ENCODE measurements at places on chromosomes 16 and 17.

DNA sequence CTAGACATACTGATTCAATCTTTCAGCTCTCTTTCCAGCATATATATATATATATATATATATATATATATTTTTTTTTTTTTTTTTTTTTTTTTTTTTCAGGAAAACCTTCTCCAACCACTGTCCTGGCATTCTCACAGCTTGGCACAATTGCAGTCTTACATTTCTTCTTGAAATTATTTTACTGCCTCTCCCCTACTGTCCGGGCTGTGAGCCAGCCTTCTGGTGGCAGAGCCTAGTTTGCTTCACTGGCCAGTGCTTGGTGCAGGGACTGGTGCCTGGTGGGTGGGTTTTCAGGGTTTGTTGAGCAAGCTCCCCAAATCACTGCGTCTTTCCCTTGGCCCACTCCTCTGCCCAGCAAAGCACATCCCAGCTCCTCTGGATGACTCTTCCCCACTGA lies 28.5 kb downstream of the PRSS54 start:
- DNase-seq = no peak

- DNase-seq = no peak
Observed at GRCh38 chr17:74337834-74338500, 11.9 kb downstream of the KIF19 start.

DNA sequence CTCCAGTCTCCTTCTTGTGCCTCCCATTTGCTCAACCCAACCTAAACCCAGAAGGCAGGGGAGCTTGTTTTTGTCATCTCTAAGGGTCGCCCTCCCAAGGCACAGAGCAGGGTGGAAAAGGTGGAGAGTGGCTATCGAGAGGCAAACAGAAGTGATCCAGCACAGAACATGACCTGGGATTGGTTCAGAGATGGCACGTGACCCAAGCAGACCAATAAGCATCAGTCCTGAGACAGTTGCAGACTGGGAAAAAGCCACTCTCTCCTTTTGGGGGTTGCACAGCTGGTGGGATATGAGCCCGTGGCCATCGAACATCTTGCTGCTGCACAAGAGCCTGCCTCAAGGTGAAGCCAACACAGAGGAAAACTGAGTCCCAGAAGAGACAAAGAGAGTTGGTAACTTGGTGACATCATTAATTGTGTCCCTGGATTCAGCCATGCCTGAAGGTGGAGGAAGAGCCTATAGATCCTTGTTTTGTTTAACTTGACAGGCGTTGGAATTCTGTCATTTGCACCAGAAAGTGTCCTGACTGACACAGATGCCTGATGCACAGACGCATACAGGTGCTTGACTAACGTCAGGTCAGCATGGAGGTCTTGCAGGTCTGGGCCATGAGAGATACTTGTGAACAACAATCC lies 28.2 kb upstream of the CSNK2A2 start:
- DNase-seq = no peak

DNA sequence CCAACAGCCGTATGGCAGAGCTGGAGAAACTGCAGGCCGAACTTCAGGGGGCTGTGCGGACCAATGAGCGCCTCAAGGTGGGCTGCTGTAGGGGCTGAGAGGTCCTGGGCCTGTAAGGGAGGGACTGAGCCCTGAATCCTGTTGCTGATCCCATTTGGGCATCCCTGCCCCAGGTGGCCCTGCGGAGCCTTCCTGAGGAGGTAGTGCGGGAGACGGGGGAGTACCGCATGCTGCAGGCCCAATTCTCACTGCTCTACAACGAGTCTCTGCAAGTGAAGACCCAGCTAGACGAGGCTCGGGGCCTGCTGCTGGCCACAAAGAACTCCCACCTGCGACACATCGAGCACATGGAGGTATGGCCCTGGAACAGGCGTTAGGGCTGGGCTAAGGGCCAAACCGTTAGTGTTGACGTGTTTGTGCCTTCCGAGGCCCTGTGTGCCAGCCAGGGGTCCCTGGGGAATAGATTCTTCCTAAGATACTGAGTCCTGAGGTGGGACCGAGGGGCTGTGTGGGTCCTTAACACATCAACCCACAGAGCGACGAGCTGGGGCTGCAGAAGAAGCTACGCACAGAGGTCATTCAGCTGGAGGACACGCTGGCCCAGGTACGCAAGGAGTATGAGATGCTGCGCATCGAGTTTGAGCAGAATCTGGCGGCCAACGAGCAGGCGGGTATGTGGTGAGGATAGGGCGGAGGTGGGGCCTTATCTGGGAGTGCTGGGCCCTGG lies 4.2 kb downstream of the RNF40 start:
- no peak for DNase-seq

GRCh38 chr17:28963055-28963611 lies 11.8 kb upstream of the PHF12 start:
- no peak for DNase-seq

- DNase-seq = no peak
Observed at GRCh38 chr16:49355933-49356665, 17.5 kb upstream of the C16orf78 start.

DNA sequence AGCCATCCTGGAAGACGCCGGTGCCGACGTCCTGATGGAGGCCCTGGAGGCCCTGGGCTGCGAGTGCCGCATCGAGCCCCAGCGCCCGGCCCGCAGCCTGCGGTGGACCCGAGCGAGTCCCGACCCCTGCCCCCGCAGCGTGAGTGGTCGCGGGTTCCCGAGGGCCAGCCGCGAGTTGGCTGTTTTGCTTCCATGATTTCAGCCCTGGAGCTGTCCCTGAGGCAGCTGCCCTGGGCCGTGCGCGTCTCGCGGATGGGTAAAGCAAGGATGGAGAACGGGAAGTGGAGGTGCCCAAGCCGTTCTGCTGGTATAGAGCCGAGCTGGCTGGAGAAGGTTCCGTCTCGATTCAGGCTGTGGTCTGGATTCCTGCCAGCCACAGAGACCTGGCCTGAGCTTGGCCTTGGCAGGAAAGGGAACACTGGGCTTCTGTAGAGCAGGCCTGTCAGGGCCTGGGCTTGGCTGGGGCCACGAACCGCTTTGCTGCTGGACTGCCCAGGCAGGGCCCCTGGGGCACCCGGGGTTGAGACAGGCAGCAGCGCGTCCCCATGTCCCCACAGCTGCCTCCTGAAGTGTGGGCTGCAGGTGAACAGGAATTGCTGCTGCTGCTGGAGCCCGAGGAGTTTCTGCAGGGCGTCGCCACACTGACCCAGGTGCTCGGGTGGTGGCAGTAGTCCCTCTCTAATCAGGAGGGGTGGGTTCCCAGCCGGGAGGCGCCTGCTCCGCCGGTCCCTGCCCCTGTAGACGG lies 941 bp upstream of the MRPS34 start:
- no peak for DNase-seq

DNA sequence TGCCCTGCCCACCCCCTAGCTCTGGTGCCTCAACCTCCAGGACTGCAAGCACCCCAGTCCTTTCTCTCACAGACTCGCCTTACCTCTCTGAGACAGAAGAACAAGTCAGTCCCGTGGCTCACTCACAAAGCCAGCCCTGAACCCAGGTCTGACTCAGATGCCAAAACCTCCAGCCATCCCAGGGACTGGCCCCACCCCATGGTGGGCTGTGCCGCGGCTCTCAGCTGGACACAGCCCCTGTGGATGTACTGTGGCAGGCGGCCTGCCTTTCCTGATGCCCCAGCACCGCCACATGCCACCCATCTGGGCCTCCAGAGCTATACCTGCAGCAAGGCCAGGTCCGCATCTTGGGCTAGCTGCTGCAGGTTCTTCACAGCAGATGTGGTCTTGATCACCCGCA lies 19.8 kb downstream of the MPG start:
- no peak for DNase-seq

GRCh38 chr17:59666235-59666634 lies 41.0 kb downstream of the PTRH2 start:
- DNase-seq = no peak

- no peak for DNase-seq
Observed at GRCh38 chr17:21029036-21029435, 13.8 kb downstream of the USP22 start.

- DNase-seq = no peak
Observed at GRCh38 chr17:60463157-60463835, 41.0 kb downstream of the CHCT1 start.

- no peak for DNase-seq
Observed at GRCh38 chr16:70391446-70391845, 44.7 kb downstream of the DDX19A start.

GRCh38 chr17:56884483-56885311 lies 29.2 kb downstream of the TRIM25 start:
- DNase-seq = no peak

- DNase-seq = no peak
Observed at GRCh38 chr17:14925498-14925897, 339.6 kb downstream of the PMP22 start.

DNA sequence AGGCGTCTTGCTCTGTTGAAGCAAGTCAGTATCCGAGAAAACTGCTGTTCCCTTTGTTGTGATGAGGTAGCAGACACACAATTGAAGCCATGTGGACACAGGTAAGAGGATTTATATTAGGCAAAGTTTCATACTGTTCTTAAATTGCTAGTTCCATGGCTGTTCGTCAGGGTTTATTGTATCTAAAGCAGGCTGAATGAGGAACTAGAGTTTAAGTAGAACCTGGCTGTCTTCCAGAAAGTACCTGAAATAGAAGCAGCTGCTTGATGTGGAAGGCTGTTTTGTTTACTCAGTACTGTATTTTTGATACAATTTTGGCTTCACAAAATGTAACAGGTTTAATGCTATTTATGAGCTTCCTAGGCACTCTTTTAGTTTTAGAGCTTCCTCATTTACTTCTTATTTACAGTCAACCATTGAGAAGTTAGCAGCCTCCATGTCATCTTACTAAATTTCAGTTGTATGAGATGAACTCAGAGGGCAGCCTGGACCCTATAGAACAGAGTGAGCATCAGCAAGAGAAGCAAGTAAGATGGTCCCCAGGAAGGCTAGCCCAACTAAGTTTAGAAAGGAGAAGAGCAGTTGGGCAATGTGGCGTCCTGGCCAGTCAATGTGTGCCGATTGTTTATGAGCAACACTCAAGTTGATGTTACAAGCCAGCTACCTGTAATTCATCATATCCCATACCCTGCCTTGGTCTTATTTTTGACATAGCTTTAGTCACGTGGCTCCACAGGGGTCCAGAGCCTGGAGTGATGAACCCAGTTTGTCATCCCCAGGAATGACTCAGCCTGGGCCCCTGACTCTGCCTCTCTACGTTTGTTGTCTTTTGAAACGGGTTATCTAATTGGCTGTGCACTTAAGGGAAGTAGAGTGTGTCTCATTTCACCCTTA lies 9.7 kb upstream of the ARL2BP start:
- no peak for DNase-seq

DNA sequence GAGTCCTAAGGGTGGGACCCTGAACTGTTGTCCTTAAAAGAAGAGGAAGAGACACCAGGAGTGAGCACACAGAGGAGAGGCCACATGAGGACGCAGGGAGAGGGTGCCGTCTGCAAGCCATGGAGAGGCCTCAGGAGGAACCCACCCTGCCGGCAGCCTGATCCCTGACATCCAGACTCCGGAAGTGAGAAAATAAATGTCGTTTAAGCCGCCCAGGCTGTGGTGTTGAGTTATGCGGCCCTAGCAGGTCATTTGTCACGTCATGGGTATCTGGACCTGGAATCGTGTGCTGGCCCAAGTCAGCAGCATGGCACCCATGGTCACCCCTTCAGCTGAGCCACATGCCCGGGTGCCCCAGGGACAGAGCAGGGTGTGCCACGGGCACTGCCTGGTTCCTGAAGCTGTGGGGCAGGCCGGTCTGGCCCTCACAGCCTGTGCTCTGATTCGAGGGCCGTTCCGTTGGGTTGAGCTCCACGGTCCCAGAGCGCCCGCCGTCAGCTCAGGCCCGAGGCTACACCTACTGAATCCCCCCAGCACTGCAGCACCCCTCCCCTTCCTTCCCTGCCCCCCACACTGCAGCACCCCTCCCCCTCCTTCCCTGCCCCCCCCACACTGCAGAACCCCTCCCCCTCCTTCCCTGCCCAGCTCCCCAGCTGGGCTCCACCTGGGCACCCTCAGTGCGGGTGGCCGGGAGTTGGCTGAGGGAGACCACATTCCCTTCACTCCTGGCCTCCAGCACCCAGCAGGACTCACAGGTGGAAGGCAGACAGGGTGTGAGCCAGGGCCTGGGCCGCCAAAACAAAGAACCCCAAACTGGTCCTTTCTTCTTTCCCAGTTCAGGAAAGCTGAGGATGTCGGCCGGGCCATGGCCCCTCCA lies 2.7 kb upstream of the CCDC57 start:
- DNase-seq = no peak

- DNase-seq = no peak
Observed at GRCh38 chr17:76034428-76035350, 7.6 kb upstream of the EVPL start.

GRCh38 chr16:66354034-66354909 lies 12.2 kb upstream of the CDH5 start:
- no peak for DNase-seq

- no peak for DNase-seq
Observed at GRCh38 chr17:59669944-59670343, 37.3 kb downstream of the PTRH2 start.

GRCh38 chr16:4561596-4561995 lies 5.5 kb downstream of the C16orf96 start:
- no peak for DNase-seq

GRCh38 chr16:9867176-9867575 lies 315.1 kb downstream of the GRIN2A start:
- DNase-seq = no peak

- no peak for DNase-seq
Observed at GRCh38 chr17:752620-753219, 656 bp upstream of the GEMIN4 start.

DNA sequence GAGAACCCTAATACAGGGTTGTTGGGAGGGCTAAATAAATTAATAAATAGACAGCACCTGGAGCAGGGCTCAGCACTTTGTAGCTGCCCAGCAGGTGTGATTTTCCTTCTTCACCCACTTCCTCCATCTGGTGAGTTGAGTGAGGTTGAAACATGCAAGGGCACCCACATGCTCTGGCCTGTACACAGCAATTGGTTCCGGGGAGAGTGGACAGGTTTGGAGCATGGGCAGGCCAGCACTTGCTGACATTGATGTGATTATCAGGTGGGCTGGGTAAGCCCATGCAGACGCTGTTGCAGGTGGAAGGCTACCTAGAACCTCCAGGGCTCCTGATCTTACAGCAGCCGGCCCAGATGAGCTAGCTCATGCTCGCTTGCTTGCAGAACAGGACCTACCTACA lies 1.3 kb upstream of the MRTFB start:
- DNase-seq = no peak

- DNase-seq = no peak
Observed at GRCh38 chr17:46984892-46985291, 5.8 kb upstream of the RPRML start.

DNA sequence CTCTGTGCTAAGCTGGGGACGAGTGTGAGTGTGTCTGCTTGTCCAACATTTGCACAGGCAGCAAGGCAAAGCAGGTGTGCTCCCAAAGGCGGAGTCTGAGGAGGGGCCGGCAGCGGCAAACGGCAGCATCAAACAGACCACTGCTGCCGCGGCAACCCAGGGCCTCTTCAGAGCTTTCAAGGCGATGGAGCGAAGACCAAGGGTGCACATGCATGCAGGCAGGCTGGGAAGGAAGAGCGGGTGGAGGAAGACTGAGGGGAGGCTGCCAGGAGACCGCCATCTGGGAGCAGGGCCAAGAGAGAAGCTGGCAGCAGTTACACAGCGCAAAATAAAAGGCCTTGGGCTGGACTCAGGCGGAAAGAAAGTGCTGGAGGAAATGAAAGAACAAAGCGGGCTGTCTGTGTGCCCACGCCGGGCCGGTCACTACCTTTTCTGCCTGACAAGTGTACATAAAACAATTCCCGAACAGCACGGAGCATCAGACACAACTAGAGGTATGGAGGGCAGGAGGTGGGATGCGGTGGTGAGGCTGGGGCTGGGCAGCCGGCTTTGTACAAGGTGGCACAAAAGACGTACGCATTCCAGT lies 8.5 kb downstream of the TIMM22 start:
- DNase-seq = no peak

Data from central memory CD8-positive, alpha-beta T cell (primary cell).